ENCODE measurements at places on chromosomes 12 and 14.

- no peak for DNase-seq
Observed at GRCh38 chr12:81859521-81859920, 100.4 kb upstream of the PPFIA2 start.

- no peak for DNase-seq
Observed at GRCh38 chr14:105855893-105856675, 329.7 kb downstream of the TMEM121 start.

DNA sequence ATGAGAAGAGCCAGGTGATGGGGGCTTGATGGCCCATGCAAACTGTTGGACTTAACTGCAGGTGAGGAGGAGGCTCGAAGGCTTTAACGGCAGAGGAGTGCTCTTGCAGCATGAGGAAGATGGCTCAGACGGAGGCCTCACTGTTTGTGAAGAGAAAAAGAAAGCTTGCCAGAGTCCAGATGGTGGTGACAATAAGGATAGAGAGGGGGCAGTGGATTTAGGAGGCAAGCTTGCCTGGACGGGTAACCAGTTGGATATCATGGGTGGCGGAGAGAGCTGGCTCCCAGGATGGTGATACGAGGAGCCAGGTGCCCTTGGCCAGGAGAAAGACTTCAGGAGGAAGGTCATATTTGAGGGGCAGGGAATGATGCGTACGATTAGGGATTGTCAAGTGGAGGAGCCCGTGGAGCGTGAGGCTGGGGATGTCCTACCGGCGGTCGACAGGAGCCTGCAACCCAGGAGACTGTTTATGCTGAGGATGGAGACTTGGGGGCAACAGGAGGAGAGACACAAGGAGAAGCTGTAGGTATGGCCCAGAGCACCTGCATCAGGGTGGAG, 71.8 kb downstream of the CACNA1C start:
- no peak for DNase-seq

DNA sequence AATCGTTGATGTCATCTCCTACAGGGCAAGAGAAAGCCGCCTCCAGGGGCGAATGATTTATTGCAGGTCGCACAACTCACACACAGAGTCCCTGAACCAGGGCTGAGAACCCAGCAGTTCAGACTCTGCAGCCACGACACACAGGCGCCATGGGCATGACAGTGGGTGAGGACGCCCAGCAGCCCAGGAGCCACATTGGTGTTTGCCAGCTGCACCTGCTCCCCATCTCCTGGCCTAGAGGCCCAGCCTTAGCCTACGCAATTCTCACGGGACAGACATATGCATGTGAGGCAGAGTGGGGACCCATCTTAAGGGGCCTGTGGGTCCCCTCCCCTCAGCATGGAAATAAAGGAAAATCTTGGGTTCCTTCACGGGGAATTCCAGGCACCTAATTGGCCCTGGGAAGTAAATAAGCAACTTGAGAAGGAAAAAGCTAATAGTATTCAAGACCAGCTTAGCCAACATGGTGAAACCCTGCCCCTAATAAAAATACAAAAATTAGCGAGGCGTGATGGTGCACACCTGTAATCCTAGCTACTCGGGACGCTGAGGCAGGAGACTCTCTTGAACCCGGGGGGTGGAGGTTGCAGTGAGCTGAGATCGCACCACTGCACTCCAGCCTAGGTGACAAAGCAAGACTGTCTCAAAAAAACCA, 69.3 kb downstream of the RIMBP2 start:
- DNase-seq = no peak

- peak; percentile 2 for DNase-seq
Observed at GRCh38 chr12:129570796-129571400, 332.9 kb downstream of the TMEM132D start.

- DNase-seq = no peak
Observed at GRCh38 chr12:82757656-82758055, 71.0 kb downstream of the TMTC2 start.

DNA sequence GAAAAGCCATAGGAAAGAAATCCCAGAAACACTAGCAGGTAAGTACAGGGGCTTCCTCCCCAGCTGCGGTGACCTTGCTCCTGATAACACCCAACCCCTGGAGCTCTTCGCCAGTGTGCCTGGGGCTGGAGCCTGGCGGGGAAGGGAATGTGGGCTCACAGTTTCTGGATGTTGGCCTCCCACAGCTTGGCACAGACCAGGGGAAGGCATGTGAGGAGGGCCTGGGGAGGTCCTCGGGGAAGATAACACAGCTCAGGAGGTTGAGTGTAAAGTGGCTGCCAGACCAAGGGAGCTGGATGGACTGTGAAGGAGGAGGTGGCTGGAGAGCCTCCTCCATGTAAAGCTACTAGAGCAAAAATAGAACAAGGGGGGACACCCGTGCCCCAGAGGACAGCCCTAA, 120.1 kb downstream of the BICD1 start:
- DNase-seq = no peak

- DNase-seq = peak; percentile 58
Observed at GRCh38 chr12:103840876-103841689, at the start of gene NT5DC3. NT5DC3 (minus strand) TSS chr12:103841234; CDS start chr12:103841156, 78 bp downstream.

DNA sequence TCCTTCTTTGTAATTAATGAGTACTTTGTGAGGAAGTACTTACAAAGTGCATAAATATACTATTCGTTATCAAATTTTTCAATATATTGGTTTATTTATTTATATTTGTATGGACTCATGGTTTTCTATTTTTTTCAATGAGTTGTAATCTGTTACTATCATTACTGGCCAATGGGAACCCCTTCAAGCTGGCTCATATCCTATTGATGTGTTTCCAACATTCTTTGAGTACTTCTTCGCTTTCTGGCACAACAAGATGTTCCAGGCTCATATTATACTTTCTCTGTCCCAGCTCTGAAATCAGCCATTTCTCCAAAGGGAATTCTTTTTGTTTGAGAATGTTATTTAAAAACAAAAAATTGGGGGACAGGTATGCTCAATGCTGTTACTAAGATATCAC, 17.5 kb downstream of the YBX3 start:
- DNase-seq = peak; percentile 52

- no peak for DNase-seq
Observed at GRCh38 chr12:112929715-112930114, 8.6 kb upstream of the OAS3 start.

- peak; percentile 43 for DNase-seq
Observed at GRCh38 chr12:49813131-49813530, 15.1 kb downstream of the NCKAP5L start.

- DNase-seq = no peak
Observed at GRCh38 chr12:74620921-74621320, 83.3 kb downstream of the ATXN7L3B start.

DNA sequence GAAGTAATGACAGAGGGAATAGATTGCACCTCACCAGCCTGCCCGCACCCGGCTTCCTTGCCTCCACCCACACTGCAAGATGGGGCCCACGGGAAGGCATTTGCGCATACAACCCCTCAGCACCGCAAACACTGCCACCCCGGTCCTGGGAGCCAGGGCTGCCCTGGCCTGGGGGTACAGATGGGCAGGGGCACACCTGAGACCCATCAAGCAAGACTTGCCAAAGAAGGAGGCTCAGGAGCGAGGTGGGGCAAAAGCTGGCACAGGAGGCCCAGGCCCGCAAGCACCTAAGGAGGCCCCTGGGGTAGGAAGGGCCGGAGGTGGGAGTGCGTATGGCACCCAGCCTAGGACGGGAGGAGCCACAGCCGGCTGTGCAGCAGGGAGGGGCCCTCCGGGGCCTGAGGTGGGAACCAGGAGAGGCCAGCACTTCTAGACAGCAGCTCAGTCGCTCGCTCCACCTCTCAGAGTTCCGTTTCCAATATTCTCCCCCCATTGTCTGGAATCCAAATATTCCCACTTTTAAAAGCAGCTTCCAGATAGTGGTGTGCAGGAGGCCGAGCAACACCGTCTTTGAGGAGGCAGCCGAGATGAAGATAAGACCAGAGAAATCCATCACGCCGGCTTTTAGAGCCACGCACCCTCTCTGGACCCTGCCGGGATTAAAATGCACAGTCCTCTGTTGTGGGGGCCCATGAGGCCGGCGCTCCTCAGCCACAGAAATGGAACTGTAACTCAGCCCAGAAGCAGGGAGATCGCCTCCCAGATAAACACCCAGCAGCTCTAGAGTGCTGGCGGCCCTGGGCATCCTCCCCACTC, 12.2 kb upstream of the C14orf180 start:
- no peak for DNase-seq

DNA sequence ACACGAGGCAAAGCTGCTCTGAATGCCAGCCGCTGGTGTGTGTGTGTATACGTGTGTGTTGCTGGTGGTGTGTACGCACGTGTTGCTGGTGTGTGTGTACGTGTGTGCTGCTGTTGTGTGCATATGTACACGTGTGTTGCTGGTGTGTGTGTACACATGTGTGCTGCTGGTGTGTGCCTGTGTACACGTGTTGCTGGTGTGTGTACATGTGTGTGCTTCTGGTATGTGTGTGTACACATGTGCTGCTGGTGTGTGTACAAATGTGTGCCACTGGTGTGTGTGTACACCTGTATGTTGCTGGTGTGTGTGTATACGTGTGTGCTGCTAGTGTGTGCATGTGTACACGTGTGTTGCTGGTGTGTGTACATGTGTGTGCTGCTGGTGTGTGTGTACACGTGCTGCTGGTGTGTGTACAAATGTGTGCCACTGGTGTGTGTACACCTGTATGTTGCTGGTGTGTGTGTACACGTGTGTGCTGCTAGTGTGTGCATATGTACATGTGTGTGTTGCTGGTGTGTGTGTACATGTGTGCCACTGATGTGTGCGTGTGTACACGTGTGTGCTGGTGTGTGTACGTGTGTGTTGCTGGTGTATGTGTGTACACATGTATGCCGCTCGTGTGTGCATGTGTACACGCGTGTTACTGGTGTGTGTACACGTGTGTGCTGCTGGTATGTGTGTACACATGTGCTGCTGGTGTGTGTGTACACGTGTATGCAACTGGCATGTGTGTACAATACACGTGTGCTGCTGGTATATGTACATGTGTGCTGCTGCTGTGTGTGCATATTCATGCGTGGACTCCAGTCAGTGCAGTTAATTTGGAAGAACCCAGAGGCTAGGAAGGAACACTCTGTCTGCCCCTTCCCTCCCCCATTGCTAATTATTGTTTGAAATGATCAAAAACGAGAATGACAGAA, 47.2 kb downstream of the CACNA2D4 start:
- no peak for DNase-seq

GRCh38 chr12:98418357-98419075, 96.9 kb upstream of the TMPO start:
- DNase-seq = peak; percentile 99

GRCh38 chr14:94675036-94675435, 62.8 kb downstream of the SERPINA3 start:
- no peak for DNase-seq

GRCh38 chr12:14366209-14367039, 942 bp downstream of the ATF7IP start:
- DNase-seq = peak; percentile 35

DNA sequence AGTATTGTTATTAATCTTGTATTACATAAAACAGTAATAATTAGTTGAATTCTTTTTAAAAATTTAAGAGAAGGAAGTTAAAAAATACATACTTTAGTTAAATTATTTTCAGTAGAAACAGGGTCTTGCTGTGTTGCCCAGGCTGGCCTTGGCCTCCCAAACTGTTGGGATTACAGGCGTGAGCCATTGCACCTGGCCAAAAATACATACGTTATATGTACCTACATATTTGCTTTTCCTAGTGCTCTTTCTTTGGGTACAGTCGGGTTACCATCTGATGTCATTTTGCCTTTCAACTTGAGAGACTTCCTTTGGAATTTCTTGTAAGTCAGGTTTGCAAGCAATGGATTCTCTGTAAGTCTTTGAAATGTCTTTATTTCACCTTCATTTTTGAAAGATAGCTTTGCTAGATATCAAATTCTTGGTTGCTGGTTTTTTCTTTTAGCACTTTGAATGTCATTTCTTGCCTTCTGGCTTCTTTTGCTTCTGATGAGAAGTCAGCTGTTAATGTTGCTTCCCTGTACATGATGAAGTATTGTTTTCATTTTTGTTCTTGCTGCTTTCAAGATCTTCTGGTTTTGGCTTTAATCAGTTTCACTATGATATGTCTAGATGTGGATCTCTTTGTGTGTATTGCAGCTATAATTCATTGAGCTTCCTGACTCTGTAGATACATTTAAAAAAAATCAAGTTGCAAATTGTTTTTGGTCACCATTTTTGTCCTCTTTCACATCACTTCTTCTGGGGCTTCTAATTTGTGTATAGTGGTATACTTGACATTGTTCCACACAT, 84.4 kb downstream of the SPATS2 start:
- no peak for DNase-seq

DNA sequence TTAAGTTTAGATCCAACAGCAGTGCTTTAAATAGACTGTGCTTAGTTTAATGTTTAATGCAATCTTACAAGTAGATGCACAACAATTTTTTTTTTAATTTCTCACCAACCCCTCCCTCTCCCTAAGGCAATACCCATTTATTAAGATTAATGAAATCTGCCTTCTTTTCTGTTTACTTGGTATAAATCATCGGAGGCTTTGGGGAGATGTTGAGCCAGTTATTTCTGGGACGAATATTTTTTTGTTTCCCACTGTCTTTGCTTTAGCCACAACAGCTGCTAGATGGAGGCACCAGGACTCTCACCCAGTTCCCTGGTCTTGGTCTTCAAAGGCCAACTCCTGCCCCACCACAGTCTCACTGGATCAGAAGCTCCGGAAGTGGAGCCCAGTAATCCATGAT, 113.4 kb downstream of the PLXNC1 start:
- DNase-seq = no peak

DNA sequence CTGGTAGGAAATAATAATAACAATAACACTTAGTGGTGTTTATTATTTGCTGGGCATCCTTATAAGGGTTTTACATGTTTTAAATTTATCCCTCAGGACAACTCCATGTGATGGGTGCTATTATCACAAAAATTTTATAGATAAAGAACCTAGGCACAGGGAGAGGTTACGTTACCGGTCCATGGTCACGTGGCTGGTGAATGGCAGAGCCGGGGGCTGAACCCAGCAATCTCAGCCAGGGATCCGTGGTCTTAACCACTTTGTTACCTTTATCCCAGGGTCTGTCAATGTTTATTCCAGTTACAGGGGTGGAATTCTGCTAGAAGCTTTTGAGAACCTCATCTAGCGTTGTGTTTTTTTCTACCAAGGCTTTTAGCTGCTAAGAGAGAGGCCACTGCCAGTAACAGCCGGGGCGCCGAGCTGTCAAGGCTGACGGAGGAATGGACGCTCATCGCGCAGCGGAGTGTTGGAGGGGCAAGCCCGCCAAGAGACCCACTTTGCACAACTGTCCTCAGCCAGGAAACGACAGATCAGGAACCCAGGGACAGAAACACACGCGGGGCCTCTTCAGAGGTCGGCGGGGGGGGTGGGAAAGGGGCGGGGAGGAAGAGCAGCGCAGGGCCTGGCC, 418 bp downstream of the AMN1 start:
- no peak for DNase-seq

GRCh38 chr12:62646566-62646965, 179.9 kb downstream of the MON2 start:
- no peak for DNase-seq

GRCh38 chr12:64006211-64006825, 161.8 kb downstream of the SRGAP1 start:
- DNase-seq = peak; percentile 92

- DNase-seq = no peak
Observed at GRCh38 chr14:24820616-24821015, 186.6 kb upstream of the GZMB start.

- peak; percentile 26 for DNase-seq
Observed at GRCh38 chr12:84816916-84817695, 95.5 kb downstream of the SLC6A15 start.

Data from astrocyte (in vitro differentiated cells and primary cell).